ENCODE measurements at places on chromosomes 5 and 9.

GRCh38 chr5:67770431-67771025, 445.0 kb upstream of the PIK3R1 start:
- no peak for DNase-seq

DNA sequence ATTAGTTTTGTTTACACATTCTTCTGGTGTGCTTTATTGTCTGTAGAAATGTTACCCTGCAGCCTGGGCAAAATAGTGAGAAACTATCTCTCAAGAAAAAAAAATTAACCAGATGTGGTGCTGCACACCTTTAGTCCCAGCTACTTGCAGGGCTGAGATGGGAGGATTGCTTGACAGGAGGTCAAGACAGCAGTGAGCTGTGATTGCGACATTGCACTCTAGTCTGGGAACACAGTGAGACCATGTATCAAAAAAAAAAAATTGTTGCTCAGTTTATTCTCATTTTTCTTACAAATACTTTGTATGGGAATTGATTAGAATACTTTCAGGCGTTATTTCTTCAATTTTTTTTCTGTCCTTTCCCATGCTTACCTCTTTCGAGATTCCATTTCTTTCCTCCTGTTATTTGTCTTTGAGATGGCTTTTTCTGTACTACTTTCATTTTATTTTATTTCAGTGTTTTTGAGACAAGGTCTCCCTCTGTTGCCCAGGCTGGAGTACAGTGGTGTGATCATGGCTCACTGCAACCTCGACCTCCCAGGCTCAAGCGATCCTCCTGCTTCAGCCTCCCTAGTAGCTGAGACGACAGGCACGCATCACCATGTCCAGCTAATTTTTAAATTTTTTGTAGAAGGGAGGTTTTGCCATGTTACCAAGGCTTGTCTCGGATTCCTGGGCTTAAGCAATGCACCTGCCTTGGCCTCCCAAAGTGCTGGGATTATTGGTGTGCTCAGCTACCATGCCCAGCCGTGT, 24.9 kb downstream of the TENT2 start:
- no peak for DNase-seq

DNA sequence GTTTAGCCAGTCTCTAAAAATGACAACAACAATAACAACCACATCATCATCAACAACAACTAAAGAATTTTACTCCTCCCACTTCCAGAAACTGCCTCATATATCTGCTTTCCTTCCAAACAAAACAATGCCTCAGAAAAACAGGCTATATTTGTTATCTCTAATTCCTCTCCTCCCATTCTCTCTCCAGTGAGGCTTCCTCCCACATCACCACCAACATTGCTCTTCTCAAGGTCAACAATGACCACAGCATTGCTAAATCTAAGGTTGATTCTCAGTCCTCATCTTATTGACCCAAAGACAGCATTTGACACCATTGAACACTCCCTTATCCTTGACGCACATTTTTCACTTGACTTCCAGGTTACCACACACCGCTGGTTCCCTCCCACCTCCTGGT, 38.1 kb upstream of the PRUNE2 start:
- no peak for DNase-seq

- no peak for DNase-seq
Observed at GRCh38 chr5:145246961-145247744, 588.0 kb downstream of the PRELID2 start.

GRCh38 chr5:138745268-138745667, 8.0 kb upstream of the CTNNA1 start:
- DNase-seq = no peak

DNA sequence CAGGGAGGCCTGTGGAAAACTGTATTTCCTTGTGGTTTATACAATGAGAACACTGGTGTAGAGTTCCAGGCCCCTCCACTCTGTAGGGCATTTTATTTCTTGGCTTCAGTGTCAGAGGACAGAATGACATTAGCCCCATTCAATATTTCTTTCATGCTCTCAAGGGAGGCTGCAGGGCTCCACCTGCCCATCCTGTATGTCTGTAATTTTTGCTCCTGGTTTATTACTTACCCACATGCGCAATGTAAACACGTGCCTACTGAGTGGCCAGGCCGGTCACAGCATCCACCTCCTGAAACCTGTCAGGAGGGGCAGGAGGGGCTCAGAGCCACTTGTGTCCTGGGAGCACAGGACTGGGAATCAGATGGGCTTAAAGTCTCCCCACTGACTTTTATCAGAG, 82.4 kb downstream of the GADD45G start:
- DNase-seq = no peak

DNA sequence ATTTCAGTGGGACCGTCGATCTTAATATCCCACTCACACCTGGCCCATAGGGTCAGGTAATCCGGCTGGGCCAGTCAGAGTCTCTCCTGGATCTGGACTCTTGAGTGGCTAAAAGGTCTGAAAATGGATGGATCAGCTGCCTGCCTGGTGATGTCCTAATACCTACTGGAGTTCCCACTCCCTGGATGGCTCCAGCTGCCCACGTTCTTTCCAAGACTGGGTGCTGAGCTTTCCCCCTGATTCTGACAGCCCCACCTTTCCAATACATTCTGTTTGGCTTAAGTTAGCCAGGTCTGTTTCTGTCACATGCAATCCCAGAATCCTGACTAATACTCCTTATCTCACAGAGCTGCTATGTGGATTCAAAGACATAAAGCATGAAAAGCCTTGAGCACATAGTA, 10.2 kb downstream of the SH3PXD2B start:
- no peak for DNase-seq

DNA sequence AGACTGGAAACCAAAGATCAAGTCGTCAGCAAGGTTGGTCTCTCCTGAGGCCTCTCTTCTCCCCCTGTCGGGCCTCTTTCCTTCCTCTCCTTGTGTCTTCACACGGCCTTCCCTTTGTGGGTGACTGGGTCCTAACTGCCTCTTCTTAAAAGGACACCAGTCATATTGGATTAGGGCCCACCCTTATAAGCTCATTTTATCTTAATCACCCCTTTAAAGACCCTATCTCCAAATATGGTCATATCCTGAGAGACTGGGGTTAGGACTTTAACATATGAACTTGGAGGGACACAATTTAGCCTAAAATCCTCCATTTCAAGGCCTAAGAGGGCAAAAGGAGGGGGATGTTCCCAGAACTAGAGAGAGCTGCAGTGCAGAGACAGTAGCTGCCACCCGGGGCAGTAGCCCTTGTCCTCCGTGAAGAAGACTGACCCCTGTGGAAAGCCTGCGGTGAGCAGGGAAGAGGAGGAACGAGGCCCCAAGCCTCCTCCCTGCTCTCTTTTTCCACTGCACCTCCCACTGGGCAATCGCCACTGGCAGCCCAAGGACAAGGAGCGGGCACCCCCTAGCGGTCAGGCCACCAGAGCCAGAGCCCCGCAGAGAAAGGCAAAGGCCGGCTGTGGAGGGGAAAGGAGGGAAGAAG, 34.9 kb downstream of the CFAP90 start:
- peak; percentile 50 for DNase-seq

GRCh38 chr5:36948041-36948440, 71.5 kb downstream of the NIPBL start:
- DNase-seq = no peak

- no peak for DNase-seq
Observed at GRCh38 chr5:112548246-112548881, 129.3 kb upstream of the EPB41L4A start.

Data from stimulated activated CD4-positive, alpha-beta T cell treated with anti-CD3 and anti-CD28 coated beads, TNF-alpha, amount 100 ng/mL, for 4 hours (primary cell).